IgD-negative memory B cell (primary cell): ENCODE measurements at places on chromosomes 11 and 22. TPM values are rescaled to one million over a fixed set of nuclear protein-coding genes. Genes with fewer than 3 reads are reported as not detected.

Gene PLAAT3
- 6.5 TPM for polyA plus RNA-seq

Gene KRTAP5-11
- not detected for polyA plus RNA-seq

Gene MRGPRX3
- not detected for polyA plus RNA-seq

Gene BBOX1
- polyA plus RNA-seq, result not detected

Gene PAMR1
- not detected for polyA plus RNA-seq

Gene ADAMTS15
- not detected for polyA plus RNA-seq

Gene GPHA2
- polyA plus RNA-seq, result not detected

Gene IGLL5
- polyA plus RNA-seq, result 195 TPM

Gene FAM180B
- polyA plus RNA-seq, result not detected

Gene GLB1L2
- 0.63 TPM for polyA plus RNA-seq

Gene ALKBH3
- 25.2 TPM for polyA plus RNA-seq

Gene CABP7
- polyA plus RNA-seq, result 0.11 TPM

Gene FAT3
- not detected for polyA plus RNA-seq

Gene TNNT3
- 0.23 TPM for polyA plus RNA-seq

Gene GRIA4
- not detected for polyA plus RNA-seq

Gene MMP13
- not detected for polyA plus RNA-seq

Gene SPON1
- polyA plus RNA-seq, result 0.19 TPM

Gene GRM5
- polyA plus RNA-seq, result not detected

Gene SULT4A1
- polyA plus RNA-seq, result not detected

Gene CEP126
- 0.50 TPM for polyA plus RNA-seq

Gene UFD1
- 52.1 TPM for polyA plus RNA-seq

Gene APOA5
- not detected for polyA plus RNA-seq

Gene NLRP14
- not detected for polyA plus RNA-seq

Gene CLP1
- 12.5 TPM for polyA plus RNA-seq

Gene OR51B5
- polyA plus RNA-seq, result not detected

Gene TRIM51
- polyA plus RNA-seq, result not detected

Gene CLCF1
- polyA plus RNA-seq, result 5.1 TPM

Gene SEPTIN3
- 0.05 TPM for polyA plus RNA-seq

Gene OR2AG2
- polyA plus RNA-seq, result not detected

Gene CD6
- 8.6 TPM for polyA plus RNA-seq

Gene C22orf42
- not detected for polyA plus RNA-seq

Gene RIMBP3C
- 0.29 TPM for polyA plus RNA-seq

Gene CCDC188
- not detected for polyA plus RNA-seq

Gene DCDC1
- polyA plus RNA-seq, result not detected

Gene TYR
- polyA plus RNA-seq, result not detected

Gene HOATZ
- polyA plus RNA-seq, result not detected

Gene WNT7B
- not detected for polyA plus RNA-seq

Gene NXPE2
- polyA plus RNA-seq, result not detected

Gene IFITM10
- polyA plus RNA-seq, result 0.06 TPM

Gene RABL2B
- 25.0 TPM for polyA plus RNA-seq

Gene NFAM1
- polyA plus RNA-seq, result 1.1 TPM

Gene ZNF202
- 13.8 TPM for polyA plus RNA-seq

Gene PATE2
- polyA plus RNA-seq, result not detected

Gene PKDREJ
- polyA plus RNA-seq, result not detected

Gene OR8G5
- polyA plus RNA-seq, result not detected

Gene NRIP3
- not detected for polyA plus RNA-seq

Gene TRAF6
- 12.2 TPM for polyA plus RNA-seq

Gene NCAM1
- polyA plus RNA-seq, result not detected
